Keratinocyte (primary cell): ENCODE measurements at places on chromosomes 2 and 18. TPM values are rescaled to one million over a fixed set of nuclear protein-coding genes. Genes with fewer than 3 reads are reported as not detected.
A peak's percentile ranks its signal among the peaks of the same experiment; 100 is the strongest.

DNA sequence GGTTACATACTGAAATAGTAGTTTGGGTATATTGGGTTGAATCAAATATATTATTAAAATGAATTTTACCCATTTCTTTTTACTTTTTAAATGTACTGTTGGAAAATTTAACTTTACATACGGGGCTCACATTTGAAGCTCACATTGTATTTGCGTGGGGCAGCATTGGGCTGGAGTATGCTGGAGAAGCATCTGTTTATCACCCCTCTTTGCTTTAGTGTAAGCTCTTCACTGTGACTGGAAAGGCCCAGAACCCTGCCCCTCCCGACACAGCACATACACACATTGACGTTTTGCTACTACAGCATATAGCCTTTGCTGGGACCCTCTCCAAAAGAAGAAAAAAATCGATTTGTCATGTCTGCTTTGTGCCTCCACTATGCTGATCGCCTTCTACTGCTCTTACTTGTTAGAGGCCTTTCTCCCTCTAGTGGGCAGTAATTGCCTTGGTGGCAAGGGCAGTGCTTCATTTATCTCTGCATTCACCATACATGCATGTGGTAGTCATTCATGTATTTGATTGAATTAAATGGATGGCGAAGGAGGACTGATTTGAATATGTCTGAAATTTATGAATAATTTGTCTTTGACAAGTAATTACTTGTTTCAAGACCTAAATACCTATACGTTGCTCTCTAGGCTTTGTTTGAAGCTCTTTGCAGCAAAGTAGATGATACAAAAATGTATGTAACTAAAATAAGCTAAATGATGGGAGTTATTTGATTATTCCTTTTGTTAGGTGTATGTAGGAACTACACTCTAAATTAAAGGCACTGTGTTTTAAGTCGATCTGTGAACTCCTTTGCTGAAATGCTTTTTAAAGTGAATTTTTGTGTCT is 37.4 kb downstream of the VAPA start:
- no peak for DNase-seq

GRCh38 chr2:665340-666073 is 11.7 kb downstream of the TMEM18 start:
- no peak for DNase-seq

DNA sequence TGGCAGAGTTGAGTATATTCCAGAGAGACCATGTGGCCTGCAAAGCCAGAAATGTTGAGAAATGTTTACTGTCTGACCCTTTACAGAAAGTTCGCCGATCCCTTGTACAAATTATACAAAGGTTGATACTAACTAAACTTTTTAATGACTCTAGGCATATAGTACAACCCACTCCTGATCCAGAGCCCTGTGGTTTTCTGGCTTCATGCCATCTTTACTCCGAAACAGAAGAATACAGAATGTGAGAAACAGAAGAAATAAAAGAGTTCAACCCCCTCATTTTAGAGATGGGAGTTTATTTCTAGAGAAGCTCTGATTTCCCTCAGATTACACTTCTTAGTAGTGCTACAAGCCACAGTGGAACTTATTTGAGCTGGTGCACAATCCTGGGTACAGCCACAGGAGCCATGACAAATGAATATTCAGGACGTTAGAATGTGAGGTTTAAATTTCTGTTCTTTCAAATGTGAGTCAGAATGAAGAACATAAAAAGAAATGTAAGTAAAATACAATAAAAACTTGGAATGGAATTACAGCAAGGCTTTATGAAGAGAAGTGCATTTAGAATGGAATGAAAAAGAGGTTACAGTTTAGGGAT is 38.0 kb upstream of the SMCHD1 start:
- no peak for DNase-seq

DNA sequence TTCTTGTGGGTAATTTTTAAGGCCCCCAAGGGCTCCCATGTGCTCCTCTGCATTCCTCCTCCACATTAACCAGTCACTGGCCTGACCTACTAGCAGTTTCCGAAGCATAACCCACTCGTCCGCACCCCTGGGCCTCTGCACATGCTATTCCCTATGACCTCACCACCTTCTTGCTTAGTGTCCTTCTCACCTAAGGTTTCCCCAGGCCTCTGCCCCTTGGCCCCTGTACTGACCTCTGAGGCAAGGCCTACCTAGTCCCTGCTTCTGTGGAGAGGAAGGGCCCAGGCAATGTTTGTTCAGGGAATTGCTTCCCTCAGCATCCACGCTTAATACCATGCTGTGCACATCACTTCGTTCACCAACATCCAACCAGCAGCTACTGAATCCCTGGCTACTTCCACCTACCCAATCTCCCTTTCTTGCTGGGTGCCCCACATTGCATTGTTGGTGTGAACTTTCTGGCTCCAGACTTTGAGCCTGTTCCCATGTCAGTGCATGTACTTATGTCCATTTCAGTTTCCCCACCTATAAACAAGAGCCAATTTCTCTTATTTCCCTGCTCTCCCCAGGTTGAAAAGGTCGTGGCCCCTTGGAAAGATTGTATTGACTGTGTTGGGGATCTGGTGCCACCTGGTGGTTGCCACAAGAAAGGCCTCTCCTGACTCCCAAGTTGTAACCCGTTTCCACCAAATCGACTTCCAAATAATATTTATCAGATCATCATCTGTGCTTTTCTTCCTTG is 19.2 kb upstream of the TMEM177 start:
- no peak for DNase-seq

- no peak for DNase-seq
These were observed 377.8 kb downstream of the LRATD1 start for GRCh38 chr2:15010346-15010745.

- no peak for DNase-seq
These were observed 63.4 kb upstream of the PEX13 start for GRCh38 chr2:60954139-60954538.

- no peak for DNase-seq
These were observed 18.2 kb upstream of the CRIM1 start for GRCh38 chr2:36337354-36337753.

GRCh38 chr18:58998401-58999203 is 133.9 kb downstream of the ZNF532 start:
- DNase-seq = peak; percentile 28

GRCh38 chr2:203097735-203098134 is 83.1 kb downstream of the NBEAL1 start:
- no peak for DNase-seq

The PLGLB2 gene
- 0.40 to 1.0 TPM (median 0.88 TPM) in 3 replicates for polyA plus RNA-seq

The MC4R gene
- 0.03 TPM in 1 of 3 replicates, not detected in the others for polyA plus RNA-seq

The ABCB11 gene
- polyA plus RNA-seq = 0.03 TPM in 2 of 3 replicates, not detected in the other

The ANKRD30B gene
- not detected in 3 replicates for polyA plus RNA-seq
